ENCODE measurements at places on chromosomes 3 and 15. TPM values are rescaled to one million over a fixed set of nuclear protein-coding genes. Genes with fewer than 3 reads are reported as not detected.

The TRIM59 gene
- polyA plus RNA-seq: 18.7 TPM

The RTP3 gene
- not detected for polyA plus RNA-seq

The EPHA6 gene
- 1.2 TPM for polyA plus RNA-seq

The SIDT1 gene
- polyA plus RNA-seq: 3.2 TPM

Measured in right renal pelvis (tissue), 4 donors.